GM13976 (cell line): ENCODE measurements at places on chromosomes 5 and 9.
A peak's percentile ranks its signal among the peaks of the same experiment; 100 is the strongest.

DNA sequence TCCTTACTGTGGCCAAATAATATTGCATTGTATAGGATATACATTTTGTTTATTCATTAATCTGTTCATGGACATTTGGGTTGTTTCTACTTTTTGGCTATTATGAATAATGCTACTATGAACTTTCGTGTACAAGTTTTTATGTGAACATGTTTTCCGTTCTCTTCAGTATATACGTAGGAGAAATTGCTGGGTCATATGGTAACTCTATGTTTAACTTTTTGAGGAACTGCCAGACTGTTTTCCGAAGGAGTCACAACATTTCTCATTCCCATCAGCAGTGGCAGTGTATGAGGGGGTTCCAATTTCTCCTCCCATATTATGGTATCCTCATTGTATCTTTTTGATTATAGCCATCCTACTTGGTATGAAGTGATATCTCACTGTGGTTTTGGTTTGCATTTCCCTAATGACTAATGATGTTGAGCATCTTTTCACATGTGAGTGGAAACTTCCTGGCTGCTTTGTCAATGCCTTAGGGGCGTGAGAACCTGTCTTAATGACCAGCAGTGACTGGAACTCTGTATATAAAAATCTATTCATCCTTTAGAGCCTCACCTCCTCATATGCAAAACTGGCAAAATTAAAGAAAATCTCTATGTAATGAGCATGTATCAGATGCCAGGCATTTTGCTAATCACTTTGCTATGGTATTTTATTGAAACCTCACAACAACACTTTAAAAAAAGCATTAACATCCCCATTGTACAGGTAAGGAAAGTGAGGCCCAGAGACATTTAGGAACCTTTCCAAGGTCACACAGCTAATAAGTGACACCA is 47.8 kb upstream of the TGFBR1 start:
- no peak for DNase-seq

DNA sequence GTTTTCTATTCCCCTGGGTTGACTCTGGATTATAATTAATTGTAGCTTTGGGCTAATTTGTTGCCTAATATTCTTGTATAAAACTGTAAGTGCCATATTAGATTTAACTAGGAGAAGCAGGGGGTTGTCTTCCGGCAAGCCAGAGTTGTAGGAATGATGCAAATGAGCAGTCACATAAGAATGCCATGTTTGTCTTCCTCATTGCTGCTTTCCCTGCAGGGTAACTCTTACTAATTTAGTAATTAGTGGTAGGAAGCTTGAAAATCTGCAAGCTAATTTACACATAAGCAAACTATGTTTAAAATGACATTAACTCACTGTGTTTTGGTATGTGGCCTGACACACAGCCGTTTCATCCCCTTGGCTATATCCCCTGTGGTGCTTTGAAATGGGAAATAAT is 527.8 kb downstream of the KCTD16 start:
- no peak for DNase-seq

GRCh38 chr9:127828262-127829031 is 25.8 kb downstream of the FPGS start:
- DNase-seq = no peak

DNA sequence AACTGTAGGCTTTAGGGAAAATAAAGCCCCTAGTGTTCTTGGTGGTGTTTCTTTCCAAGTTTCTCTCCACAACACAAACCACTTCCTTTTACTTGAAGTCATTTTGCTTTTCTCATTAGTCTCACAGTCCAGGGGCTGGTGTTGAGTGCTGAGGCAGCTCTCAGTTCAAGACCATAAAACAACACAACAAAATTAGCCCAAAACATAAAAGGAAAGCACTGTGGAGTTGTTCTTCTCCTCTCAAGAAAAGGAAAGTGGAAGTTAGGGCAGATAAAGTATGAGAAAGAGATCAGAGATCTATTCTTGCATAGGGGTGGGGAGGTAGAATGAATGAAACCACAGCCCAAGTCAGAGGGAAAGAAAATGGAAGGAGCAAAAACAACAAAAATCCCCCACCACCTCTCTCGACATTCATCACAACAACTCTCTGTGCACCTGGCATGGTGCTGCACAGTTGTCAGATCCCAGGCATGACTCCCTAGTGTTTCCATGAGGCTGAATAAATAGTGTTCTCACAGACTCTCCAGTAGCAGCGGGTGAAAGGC is 569.9 kb downstream of the RAB3C start:
- DNase-seq = no peak

GRCh38 chr9:92716557-92716956 is 46.6 kb upstream of the IPPK start:
- DNase-seq = peak; percentile 87

- DNase-seq = no peak
Measured at GRCh38 chr9:93580654-93581380, 4.4 kb downstream of the PHF2 start.

- no peak for DNase-seq
Measured at GRCh38 chr9:85600675-85601263, 141.0 kb downstream of the AGTPBP1 start.
